ENCODE measurements at places on chromosomes 5 and 9.

GRCh38 chr5:73382401-73382740 is 66.2 kb downstream of the FOXD1 start:
- DNase-seq = no peak

- DNase-seq = no peak
Measured at GRCh38 chr5:58453306-58453705, 6.6 kb downstream of the PLK2 start.

GRCh38 chr9:4126996-4127395 is 172.9 kb downstream of the GLIS3 start:
- no peak for DNase-seq

- DNase-seq = no peak
Measured at GRCh38 chr9:113837334-113837733, 38.8 kb upstream of the ZNF618 start.

DNA sequence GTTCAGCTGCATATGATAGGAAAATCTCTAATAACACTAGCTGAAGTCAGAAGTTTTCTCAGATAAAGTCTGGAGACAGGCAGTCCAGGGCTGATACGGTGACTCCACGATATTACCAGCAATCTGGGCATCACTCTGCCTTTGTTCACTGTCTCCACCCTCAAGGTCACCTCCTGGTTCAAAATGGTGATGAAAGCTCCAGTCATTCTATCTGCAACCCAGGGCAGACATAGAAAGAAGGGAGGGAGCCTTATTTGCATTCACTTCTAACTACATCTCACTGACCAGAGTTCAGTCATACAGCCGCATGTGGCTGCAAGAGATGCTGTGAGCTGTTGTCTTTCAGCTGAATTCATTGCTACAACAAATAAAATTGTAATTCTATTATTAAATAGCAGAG is 22.4 kb upstream of the GPR151 start:
- DNase-seq = no peak

DNA sequence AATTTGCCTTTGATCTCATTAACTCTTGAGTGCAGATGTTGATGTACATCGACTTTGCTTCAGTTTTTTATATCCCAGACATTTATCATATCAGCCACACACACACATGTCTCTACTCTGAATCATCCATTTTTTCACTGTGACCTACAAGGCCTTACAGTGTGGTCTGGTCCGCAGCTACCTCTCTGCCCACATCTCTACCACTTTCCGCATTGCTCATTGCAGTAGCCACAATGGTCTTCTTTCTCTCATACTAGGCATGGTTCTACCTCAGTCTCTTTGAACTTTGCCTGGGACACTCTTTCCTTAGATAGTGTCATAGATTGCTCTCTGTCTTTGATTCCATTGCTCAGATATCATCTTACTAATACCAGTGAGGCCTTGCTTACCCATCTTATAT is 87.9 kb upstream of the FSD1L start:
- no peak for DNase-seq

DNA sequence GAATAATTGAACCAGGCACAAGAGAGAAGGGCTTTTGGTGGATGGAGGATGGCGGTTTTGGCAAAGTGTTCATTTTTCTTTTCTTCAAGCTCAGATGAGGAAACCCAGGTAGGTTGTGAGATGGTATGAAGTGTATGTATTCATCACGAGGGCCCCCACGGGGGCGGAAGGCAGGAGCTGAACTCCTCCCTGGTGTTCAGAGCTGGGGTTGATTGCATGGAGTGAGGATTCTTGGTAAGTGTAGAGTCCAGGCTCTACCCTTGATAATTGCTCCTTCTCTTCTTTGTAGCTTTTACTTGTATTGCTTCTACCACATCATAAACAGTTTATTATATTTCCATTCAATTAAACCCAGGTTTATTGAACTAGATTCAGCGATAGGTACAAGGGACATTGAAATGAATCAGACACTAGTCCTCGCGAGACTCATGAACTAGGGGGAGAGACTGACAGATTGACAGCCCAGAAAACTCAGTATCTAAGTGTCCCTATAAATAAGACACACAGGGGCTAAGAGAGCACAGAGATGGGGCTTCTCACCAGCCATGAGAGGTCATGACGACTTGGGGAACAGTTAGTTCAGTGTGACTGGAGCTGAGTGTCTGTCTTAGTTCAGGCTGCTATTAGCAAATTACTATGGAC is 116.7 kb upstream of the KLF4 start:
- no peak for DNase-seq

- no peak for DNase-seq
Measured at GRCh38 chr9:135001526-135001925, 83.8 kb upstream of the FCN1 start.

DNA sequence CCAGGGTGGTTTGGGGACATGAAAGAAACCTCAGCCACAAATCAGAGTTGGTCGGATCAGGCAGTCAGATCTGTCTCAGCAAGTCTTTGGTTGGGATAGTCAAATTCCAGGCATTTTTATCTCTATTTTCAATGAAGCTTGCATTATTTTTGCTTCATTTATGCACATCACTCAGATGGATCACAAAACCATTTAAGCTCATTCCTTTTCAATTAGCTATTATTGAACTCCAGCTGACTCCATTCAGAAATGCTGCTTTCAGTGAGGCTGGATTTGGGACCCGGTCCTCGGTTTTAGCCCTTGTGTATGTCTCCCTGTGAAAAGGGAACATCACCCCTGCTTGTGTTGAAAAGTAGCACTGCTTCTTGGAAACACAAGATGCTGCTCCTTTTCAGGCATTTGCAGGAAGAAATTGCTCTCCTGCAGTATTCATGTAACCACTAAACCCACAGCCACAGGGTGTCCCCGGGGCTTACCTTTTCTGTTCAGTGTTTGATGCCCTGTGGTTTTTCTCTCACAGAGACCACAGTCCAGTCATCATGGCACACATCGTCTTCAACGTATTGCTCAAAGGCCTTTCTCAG is 232.9 kb downstream of the NFIB start:
- no peak for DNase-seq

- no peak for DNase-seq
Measured at GRCh38 chr5:167348251-167348926, 943.1 kb upstream of the WWC1 start.

DNA sequence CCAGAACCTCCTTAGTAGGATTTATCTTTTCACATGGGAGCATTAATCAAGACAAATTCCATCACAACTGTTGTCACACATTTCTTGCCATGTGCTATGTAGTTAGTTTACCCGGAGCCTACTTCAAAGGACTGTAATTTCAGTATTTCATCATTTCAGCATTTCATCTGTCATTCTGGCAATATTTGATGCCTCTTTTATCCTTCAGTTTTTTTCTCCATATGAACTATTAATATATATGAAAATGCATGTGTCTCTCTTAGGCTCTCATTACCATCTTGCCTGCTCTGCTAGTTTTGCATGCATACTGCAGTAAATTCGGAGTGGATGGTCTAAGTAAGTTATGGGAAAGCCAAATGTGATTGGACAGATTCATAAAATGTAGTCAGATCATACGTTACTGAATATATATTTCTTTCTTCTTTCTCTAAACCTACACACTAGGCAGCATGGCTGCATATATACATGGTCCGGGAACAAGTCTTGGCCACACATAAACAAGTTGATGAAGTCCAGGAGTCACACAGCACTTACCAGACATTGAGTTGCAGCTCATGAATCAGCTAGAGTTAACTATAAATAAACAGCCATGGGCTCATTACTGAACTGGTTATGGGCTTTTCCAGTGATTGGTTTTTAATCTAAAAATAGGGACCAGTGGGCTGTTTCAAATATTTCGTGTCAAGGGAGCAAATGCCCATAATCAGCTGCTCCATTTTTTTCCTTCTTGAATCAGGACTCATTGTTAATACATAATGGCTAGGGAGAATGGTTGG is 46.6 kb downstream of the SPATA31D1 start:
- no peak for DNase-seq

DNA sequence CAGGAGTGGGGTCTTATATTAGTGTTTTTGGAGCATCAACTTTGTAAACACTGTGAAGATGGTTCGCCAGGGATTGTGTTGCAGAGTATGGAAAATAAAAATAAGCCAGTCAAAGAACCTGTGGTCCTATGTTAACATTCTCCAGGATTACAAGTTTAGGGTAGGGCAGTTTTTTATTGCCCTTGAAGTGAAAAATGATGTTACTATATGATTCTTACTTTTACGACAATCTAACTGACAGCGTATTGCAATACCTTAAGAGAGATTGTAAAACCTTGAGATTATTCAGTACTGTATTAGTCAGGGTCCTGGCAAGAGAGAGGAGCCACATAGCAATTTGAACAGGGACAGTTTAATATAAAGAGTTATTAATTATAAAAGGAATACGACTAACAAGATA is 144.7 kb upstream of the ZNF608 start:
- no peak for DNase-seq

DNA sequence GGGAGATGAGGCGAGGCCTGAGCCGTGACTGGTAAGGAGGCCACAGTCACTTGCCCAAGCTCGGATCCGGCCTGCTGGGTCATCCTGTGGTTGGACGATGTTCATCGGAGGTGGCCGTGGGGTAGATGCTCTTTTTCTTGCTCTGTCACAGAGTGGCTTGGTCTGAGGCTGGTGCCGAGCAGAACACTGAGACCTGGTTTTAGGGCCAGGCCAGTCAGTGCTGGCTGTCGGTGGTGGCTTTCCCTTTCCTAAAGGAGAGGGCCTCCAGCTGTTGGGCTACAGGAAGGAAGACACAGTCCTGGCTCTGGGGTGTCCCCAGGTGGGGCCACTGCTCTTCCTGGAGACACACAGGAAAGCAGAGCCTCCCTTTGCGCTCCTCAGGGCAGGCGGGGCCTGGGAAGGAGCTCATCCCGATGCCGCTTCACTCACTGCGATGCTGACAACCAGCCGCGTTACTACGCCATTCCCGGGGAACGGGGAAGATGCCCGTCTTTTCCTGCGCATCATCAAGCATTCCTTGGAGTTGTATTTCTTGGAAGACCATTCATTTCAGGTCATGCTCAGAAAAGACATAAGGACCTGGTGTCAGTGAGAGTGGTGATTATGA is 254.8 kb upstream of the IRX4 start:
- no peak for DNase-seq

DNA sequence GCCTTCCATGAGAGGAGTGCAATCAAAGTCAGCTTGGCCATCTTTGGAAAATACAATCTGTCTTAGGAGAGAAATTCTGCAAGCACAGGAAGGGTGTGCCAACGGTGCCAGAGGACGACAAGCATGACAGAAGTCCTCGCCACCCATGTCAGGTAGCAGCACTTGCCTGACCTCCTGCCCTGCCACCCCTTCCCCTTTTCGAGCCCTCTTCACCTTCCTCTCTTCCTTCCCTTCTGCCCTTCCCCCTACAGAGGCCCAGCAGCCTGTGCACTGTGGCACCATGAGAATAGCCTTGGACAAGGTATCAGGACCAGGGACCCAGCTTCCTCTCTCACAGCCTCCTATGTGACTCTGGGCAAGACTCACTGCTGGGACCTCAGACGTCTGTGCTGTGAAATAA is 5.3 kb upstream of the UBE2QL1 start:
- no peak for DNase-seq

- no peak for DNase-seq
Measured at GRCh38 chr5:171872666-171873065, 87.0 kb downstream of the SMIM23 start.
